Activated CD8-positive, alpha-beta T cell treated with anti-CD3 and anti-CD28 coated beads for 36 hours (primary cell): ENCODE measurements at places on chromosomes 5 and 9.
A peak's percentile ranks its signal among the peaks of the same experiment; 100 is the strongest.

DNA sequence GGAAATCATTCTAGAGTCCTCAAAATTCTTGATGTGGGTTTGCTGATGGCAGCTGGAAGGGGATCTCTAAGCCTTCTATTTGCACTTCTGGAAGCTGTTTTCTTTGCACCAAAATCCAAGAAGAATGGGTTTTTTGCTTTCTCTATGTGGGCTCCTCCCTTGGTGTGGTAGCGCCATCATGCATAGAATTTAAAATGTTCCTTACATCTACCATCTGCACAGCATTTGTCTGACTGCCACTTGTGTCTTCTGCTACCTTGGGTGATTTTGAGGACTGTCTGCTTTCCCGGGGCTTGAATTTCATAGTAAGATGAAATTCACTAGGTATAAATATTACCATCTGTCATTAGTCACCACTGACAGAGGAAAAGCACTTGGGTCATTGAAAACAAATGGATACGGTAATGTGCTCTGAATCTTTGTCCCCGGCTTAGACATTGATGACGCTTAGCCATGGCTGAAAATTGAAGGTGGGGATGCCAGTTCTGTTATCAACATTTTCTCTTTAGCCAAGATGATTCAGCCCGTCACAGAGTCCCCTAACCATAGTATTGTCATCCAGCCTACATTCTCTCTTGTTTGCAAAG, 30.0 kb downstream of the SNX30 start:
- no peak for DNase-seq

DNA sequence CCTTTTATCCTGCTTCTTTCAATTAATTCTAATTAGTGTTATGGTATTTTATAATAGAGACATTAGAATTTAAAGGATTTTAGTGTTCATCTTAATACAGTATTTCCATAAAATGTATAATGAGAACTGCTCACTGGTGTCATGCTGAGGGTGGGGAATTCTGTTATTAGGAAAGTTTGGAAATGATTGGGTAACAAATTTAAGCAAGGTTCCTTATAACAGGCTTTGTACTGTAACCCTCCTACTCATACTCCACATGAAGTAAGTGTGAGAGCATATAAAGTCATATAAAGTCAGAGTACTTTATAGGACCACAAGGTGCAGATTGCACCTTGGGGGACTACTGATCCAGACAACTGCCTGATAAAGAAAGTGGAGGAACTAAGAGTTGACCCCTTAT, 42.2 kb downstream of the SV2C start:
- DNase-seq: no peak

DNA sequence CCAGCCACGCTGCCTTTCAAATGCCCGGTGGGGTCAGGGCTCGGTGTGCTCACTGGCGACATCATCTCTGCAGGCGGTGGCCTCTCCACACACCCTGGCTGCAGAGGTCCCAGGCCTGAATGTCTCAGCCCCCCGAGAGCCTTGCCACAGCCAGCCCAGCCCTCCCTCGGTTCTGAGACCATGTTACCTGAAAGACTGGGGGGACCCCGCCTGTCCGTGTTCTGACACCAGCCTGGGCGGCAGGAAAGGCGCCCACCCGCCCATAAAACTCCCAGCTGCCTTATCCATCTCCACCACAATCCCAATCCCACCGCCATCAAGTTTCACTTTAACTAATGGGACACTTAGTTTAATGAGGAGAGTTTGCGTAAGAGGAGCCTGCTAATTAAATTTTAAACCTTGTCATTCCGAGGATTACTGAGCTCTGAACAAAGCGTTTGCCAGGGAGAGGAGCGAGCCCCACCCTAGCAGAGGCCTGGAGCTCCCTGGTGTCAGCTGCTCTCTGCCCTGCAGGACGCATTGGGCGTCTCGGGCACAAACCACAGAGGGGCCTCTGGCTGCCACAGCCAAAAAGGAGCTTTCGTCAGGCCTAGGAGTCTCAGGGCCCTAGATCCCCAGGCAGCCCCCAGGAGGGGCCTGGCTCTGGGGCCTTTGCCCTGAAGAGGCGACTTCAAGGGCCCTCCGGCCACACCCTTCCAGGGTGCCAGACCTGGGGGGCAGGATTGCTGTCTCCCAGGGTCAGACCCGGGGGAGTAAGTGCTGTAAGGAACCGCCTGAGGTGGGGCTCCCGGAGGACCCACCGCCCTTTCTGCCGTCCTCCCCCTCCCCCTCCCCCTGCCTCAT, 15.3 kb downstream of the LHX3 start:
- no peak for DNase-seq

- DNase-seq: peak; percentile 24
Measured at GRCh38 chr5:40560474-40561110, 119.1 kb upstream of the PTGER4 start.

GRCh38 chr9:68603371-68603770, 62.7 kb upstream of the TMEM252 start:
- no peak for DNase-seq
